ENCODE measurements at places on chromosomes 1 and 21.

- no peak for DNase-seq
Measured at GRCh38 chr1:77744576-77744975, 15.1 kb downstream of the USP33 start.

GRCh38 chr1:31591425-31592093 lies 15.2 kb downstream of the TINAGL1 start:
- no peak for DNase-seq

GRCh38 chr1:229642376-229642775 lies 16.3 kb downstream of the URB2 start:
- DNase-seq: no peak

GRCh38 chr1:232974971-232975370 lies 24.6 kb downstream of the NTPCR start:
- DNase-seq: no peak

DNA sequence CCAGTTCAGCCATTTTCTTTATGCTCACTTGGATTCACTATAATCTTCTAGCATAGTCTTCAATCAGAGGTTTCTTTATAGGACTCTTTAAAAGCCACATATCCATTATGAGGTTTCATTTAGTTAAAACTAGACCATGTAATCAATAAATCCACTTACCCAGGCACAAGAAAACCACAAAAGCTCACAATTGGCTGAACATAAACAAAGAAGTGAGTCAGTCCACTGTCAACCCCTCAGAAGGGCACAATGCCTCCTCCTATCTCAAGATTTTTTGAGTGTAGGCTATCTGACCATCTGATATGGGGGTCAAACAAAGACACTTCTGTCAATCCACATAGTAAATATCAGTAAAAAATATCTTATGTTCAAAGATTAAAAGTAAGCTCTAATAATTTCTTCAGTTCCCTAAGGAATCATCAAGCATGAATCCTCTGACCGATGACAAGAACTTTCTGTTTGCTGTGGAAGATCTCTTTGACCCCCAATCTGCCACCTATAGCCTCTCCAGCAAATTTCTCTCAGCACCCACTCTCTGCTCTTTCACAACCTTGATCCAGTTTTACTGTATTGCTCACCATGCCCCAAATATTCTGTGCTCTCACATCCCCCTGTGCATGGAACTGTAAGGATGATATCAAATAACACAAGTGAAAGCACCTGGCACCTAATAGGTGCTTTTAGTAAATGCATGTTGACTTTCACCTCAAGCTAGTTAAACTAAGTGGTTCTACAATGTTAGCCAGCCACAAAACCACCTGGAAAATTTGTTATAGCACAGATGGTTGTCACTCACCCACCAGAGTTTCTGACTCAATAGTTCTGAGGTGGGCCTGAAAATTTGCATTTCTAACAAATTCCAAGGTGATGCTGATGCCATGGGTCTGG lies 16.7 kb downstream of the RAB3B start:
- no peak for DNase-seq

- DNase-seq: no peak
Measured at GRCh38 chr1:168826269-168826668, 97.3 kb upstream of the DPT start.

GRCh38 chr1:59673573-59674450 lies 140.9 kb upstream of the HOOK1 start:
- DNase-seq: no peak

DNA sequence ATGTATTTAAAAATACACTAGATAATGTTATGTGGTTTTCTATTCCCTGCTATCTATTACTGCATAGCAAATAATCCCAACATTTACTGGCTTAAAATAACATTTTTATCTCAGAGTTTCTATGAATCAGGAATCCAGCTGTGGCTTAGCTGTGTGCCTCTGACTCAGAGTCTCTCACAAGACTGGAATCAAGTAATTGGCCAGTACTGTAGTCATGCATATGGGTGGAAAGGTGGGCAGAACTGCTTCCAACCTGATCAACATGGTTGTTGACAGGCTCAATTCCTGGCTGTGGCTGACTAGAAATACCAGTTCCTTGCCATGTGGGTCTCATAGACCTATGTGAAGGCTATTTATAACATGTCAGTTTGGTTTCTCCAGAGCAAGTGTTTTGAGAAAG lies 131.8 kb downstream of the PDE4B start:
- no peak for DNase-seq

DNA sequence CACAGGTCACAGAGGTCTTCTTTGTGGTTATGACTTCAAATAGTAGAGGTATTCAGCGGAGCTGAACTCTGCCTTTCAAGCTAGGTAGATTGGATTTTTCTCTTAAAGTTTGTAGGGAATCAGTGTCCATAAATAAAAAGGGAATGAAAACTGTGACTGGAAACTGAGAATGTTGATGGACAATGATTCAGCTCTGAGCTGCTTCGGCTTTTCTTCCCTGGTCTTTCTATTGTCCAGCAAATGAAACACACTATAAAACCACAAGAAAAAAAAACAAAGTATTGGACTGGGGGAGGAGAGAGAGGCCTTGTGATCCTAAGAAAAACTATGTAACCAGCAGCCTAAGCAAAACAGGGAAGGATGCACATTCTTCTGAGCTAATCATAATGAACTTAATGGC lies 11.1 kb downstream of the TNNI3K start:
- no peak for DNase-seq

GRCh38 chr1:29540801-29541357 lies 304.6 kb downstream of the PTPRU start:
- DNase-seq: no peak

- no peak for DNase-seq
Measured at GRCh38 chr1:90614872-90615271, 102.2 kb downstream of the BARHL2 start.

GRCh38 chr1:163528710-163529348 lies 207.1 kb downstream of the NUF2 start:
- DNase-seq: no peak

GRCh38 chr21:25464275-25464674 lies 143.0 kb downstream of the MRPL39 start:
- no peak for DNase-seq

DNA sequence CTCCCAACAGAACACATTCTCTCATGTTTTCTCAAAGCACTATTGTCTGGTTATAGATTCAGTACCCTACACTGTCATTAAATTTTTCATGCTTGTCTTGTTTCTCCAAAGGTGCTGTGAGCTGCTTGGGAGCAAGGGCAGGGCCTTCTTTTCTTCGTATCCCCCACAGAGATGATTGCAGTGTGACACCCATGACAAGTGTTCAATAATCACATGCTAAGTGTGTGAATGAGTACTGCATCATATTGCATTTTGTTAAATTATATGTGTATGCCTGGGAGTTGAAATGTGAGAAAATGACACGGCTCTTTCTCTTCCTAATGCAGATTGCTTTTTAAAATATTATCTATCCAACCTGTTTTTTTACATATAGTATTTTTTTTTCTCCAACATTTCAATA lies 57.3 kb upstream of the MAGI3 start:
- no peak for DNase-seq

- DNase-seq: no peak
Measured at GRCh38 chr1:183937611-183938010, 99.9 kb downstream of the COLGALT2 start.

DNA sequence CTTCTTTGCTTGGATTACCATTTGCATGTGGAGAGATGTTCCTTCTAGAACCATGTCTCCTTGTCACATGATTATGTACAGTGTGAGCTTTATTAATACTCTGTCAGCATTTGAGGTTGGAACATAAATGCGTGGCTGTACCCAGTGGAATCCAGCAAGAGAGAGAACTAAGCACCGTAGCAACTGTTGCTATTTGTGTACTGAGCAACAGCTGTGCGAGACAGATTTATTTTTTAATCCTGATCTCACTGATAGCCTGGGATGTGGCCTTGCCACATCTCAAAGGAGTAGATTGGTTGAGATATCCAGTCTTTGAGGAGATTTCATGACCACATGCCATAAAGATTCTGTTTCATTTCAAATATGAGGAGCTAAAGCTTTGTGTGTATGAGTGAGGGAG lies 43.4 kb downstream of the KIF1B start:
- DNase-seq: no peak

DNA sequence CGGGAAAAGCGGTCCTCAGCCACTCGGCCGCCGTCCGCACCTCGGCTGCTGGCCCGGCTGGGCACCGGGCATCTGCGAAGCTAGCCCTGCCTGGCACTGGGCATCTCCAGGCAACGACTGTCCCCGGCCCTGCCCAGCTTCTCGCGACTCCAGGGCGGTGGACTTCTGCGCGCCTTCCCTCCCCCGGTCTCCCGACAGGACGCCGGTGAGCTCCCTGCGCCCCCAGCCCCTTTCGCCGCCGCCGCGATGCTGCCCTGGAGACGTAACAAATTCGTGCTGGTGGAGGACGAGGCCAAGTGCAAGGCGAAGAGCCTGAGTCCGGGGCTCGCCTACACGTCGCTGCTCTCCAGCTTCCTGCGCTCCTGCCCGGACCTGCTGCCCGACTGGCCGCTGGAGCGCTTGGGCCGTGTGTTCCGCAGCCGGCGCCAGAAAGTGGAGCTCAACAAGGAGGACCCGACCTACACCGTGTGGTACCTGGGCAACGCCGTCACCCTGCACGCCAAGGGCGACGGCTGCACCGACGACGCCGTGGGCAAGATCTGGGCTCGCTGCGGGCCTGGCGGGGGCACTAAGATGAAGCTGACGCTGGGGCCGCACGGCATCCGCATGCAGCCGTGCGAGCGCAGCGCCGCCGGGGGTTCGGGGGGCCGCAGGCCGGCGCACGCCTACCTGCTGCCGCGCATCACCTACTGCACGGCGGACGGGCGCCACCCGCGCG lies 514 bp downstream of the FAM43B start:
- DNase-seq: no peak

GRCh38 chr1:219798283-219799030 lies 129.9 kb downstream of the SLC30A10 start:
- DNase-seq: no peak

- DNase-seq: no peak
Measured at GRCh38 chr1:70818401-70818800, 229.2 kb downstream of the PTGER3 start.

- no peak for DNase-seq
Measured at GRCh38 chr1:170126696-170127095, 19.1 kb upstream of the NTMT2 start.

- no peak for DNase-seq
Measured at GRCh38 chr1:21570528-21570875, 61.3 kb downstream of the ALPL start.

- no peak for DNase-seq
Measured at GRCh38 chr1:54397090-54397591, 9.1 kb downstream of the SSBP3 start.

DNA sequence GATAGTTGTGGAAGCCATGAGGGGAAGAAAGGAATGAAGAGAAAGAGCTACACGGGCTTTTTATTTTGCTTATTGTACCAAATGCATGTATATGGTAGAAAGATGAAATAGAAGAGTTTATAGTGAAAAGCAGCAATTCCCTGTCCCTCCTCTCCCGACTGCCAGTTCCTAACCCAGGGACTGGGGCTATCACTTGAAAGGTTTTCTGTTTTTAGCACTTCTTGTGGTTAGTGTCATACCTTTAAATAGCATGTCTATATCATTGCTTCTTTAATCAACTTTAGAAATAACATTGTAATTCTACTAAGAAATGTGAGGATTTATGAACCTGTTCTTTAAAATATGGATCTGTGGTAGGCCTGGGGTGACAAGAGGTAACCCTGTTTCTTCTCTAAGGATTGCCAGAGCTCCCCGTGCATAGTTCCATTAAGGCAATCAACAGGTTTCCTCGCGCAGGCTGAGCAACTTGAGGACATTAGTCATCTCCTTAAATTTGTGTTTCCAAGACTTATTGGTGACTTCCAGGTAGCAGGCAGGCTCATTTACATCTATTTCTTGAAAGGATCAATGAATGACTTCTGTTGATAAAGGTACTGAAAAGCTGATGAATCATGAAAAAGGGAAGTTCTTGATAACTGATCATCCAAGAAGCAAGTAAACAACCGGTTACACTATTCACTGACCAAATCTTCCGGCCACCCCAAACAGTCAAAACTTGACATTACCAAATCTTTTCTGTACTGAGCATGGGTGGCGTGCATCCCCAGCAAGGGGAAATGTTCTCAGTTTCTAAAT lies 37.8 kb upstream of the S1PR1 start:
- DNase-seq: no peak

- no peak for DNase-seq
Measured at GRCh38 chr1:93079685-93080141, 630 bp downstream of the MTF2 start.

DNA sequence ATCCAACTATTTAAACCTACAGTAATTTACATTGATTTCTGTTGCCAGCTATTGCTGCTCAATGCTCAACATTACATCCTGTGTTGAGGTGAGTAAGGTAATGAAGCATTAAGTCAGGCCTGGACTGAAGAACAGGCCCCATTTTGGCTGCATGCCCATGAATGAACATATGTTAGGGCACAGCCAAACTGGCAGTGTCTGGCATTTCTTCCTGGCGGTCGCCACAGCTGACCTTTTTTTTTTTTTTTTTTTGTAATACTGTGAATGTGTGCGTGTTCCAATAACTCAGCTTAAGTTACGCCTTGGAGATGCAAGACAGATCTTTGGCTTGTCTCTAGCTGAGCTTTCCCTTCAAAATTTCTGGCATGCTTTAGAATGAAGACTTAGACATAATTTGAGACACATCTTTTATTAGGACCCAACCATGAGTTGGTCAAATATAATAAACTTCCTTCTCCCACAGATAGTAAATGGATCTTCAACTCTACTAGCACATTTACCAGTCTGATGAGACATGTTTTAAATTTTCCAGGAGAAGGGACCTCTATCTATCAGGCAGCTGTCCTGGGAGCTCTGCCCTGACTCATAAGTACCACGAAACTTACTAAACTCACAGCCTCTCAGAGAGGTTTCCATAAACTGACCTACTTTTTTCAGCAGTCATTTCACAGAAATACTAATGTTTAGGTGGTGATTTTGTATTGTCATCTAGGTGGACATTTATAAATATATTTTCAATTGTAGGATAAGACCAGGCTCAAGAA lies 341.1 kb upstream of the RUNX1 start:
- no peak for DNase-seq

DNA sequence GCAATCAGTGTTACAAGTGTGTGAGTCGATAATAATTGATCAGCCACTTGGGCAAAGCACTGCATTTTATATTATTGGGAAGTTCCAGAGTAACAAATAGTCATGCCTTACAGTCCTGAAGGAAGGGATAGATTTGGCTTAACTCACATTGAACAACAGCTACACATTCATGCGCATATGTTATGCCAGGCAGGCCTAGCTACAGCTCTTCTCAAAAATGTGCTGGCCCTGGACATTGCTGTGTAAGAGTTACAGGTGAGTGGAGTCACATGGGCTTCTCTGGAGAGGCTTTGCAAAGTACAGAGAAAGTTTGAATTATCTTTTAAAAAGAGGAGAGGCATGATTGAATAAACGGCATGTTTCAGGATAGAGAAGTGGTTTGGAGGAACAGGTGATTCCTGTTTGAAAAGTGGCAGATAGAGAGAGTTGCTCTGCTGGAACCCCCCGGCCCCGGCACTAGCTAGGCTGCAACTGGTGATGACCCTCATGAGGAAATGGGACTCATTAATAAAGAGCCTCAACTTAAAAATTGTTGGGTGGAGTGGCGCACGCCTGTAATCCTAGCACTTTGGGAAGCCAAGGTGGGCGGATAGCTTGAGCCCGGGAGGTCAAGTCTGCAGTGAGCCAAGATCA lies 200.6 kb downstream of the CRB1 start:
- no peak for DNase-seq

GRCh38 chr1:150236614-150237100 lies 745 bp upstream of the ANP32E start:
- DNase-seq: no peak

- no peak for DNase-seq
Measured at GRCh38 chr1:60833173-60833572, 249.2 kb upstream of the NFIA start.

Measured in CD8-positive, alpha-beta memory T cell (primary cell).